ENCODE measurements at places on chromosomes 3 and 15.

DNA sequence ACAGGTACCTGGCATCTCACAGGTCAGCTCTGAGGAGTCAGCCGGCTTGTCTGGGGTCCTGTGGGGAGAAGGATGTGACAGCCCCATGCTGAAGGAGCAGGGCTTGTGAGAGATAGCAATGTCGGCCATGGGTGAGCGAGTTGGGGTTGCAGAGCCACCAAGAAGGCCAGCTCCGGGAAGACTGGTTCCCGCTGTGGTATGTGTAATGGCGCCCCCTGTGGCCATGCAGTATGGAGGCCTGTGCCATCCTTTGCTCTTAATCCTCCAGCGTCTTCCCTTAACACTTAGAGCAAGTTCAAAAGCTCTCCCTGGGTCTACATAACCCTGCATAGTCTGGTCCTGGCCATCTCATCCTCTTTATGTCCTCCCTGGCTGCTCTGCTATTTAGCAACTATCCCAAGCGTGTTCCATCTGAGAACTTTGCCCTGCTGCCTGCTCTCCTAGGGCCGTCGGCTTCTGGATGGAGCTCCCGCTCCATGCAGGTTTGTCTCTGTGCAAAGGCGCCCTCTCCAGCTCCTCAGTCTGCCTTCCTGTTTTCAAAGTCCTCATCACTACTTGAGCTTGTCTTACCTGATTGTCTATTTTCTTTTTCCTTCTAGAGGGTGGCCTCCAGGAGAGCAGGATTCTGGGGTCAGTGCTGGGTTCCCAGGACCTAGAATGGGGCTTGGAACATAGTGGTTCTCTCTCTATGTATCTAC is 40.8 kb upstream of the IQCF6 start:
- no peak for DNase-seq

DNA sequence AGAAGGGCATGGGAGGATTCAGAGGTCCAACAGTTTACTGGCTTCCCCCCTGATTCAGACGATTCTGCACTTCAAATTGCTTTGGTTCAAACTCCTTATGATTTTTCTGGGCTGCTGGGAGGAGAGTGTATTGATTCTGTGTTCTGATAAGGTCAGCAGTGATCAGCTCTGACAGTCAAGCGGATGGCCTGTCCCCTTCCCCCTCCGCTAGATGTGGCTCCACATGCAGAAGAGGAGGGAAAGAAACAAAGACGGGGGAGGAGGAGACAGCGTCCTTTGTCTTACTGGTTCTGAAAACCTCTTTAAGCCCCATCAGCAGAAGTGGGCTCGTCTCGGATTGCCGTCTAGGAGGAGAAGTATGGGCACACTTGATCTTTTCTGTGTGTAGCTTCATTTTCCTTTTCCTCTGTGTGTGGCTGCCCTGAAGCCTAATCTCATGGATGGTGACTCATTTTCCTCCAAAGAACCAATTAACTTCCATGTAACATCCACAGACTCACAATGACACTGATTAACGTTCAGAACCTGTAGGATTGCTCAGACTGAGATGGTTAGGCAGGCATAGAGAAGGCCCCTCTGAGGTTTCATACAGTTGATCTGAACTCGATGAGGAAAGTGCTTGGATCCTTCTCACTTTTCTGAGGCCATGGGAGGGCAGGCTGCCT is 162.4 kb upstream of the PPP2R3A start:
- no peak for DNase-seq

DNA sequence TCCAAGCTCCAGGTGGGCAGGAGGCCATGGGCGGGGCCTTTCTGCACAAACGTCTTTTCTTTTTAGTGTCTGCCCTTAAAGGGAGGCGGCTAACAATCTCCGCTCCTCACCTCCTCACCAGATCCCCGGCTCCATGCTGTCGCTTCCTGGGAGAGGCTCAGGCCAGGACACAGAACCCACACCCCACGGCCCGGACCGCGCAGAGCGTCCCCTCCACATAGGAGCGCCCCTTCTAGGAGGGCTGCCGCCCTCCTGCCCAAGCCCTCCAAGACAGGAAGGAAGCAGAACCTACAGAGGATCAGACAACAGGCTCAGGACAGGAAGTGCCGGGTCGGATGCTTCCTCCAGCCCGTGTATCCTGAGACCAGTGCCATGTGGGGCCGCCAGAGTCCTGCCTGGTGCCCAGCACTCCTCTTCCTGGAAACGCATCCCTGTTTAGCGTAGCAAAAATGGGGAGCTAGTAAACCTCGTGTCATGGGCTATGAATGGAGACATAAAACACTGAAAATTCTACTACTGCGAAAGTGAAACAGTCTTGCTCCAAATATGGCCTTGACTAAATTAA is 83.2 kb upstream of the ATP10A start:
- no peak for DNase-seq

GRCh38 chr15:48537271-48538113 is 108.0 kb downstream of the FBN1 start:
- DNase-seq, result no peak

DNA sequence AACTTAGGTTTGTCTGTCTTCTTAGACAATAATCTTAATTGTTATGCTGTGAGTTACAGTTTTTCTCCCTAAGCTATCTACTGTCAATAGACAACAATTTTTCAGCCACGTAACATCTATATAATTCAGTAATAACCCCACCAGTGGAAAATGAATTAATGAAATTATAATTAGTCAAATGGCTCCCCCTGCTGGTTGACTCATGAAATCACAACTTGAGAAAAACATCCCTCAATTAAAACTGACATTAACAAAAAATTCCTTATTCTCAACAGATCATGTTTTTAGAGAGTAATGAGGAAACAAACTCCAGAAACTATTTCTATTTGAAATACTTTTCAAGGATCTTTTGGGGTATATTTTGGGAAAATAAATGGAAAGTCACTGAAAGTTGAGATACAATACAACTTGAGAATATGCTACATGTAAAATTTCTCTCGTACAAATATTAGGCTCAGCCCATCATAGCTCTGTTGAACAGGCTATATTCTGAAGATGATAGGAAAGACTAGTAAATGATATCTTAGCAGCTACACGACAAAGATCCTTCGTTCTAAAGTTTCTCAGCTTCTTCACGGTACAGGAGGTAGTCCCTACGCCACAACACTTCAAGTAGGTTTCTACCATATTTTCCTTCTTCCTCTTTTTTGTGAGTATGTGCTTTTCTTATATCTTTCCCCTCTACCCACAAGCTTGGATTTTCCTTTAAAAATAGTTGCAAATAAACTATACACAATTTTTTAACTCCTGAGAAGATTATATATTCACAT is 20.7 kb downstream of the PPP1R2 start:
- no peak for DNase-seq

GRCh38 chr3:150055332-150055731 is 84.6 kb upstream of the PFN2 start:
- no peak for DNase-seq

- no peak for DNase-seq
Observed at GRCh38 chr3:30169487-30169886, 436.9 kb upstream of the TGFBR2 start.

Measured in cortex of kidney (tissue), 1 donor.